ENCODE measurements at places on chromosomes 12 and 14.

DNA sequence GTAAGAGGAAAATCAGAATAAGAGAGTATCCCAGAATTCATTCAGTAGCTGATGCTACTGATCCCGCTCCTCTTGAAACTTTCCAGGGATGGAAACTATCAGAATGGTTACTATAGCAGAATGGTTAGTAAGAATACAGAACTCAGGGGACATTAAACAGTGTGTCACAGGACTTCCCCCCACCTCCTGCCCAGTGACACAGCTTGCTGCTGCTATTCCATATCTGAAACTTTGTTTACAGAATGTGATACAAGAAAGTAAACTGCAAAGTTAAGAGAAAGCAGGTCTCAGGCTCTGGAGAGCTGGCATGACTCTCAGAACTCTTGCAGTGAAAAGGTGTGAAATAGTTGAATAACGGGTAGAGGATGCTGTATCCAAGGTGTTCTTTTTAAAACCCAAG is 3.4 kb downstream of the SPX start:
- no peak for ATAC-seq

DNA sequence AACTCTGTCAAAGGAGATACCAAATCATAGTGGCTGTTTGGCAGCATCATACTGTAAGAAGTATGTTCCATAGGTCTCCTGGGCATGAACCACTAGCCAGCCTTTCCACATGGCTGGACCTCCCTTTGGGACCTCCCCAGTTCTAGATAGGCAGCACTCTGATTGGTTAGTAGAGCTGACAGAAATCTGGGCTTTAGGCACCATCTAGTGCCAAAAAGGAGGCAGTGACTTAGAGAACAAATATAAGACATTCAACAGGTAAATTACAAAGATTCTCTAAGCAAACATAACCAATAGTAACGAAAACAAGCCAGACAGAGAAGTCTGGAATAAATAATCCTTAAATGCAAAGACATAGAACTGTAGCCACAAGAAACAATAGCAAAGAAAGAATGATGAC is 148.0 kb upstream of the PDE3A start:
- peak; percentile 23 for ATAC-seq

- ATAC-seq, result no peak
These were observed 218.2 kb upstream of the ARHGAP5 start for GRCh38 chr14:31858868-31859267.

GRCh38 chr14:87617079-87617478 is 375.9 kb downstream of the GALC start:
- ATAC-seq, result no peak

- no peak for ATAC-seq
These were observed 94.6 kb downstream of the KCNA5 start for GRCh38 chr12:5138256-5138655.

- no peak for ATAC-seq
These were observed 93.7 kb upstream of the PTPRR start for GRCh38 chr12:71014180-71014785.

- peak; percentile 48 for ATAC-seq
These were observed 35.8 kb downstream of the ATP2A2 start for GRCh38 chr12:110316861-110317260.

- no peak for ATAC-seq
These were observed 52.0 kb upstream of the CRY1 start for GRCh38 chr12:107145397-107145796.

GRCh38 chr12:22066310-22066709 is 20.3 kb downstream of the CMAS start:
- no peak for ATAC-seq

- ATAC-seq, result no peak
These were observed 152.3 kb upstream of the C14orf180 start for GRCh38 chr14:104427131-104427851.

- ATAC-seq, result no peak
These were observed 305.3 kb downstream of the SLC6A15 start for GRCh38 chr12:84607170-84607819.

Measured in activated T-helper 17 cell treated with anti-CD3 and anti-CD28 coated beads, Interleukin-2, amount 50 U/mL, for 72 hours (primary cell).